ENCODE measurements at places on chromosomes 7 and 10. TPM values are rescaled to one million over a fixed set of nuclear protein-coding genes. Genes with fewer than 3 reads are reported as not detected.

DNA sequence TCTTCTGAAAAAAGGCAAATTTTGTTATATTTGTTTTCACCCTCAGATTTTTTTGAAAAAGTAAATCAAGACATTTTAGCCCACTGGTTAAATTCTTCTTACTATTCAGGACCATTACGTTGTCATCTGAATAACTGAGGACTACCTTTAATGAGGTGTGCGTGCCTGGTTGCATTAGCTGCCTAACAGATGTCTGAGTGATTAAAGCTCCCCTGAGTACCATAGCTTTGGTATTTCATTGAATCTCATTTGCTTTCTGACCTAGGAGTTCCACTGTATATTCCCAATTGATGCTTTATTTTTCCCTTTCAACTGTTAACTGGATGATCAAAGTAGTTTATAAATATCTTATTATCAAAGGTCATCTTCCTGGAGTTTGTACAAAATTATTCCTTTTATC lies 410.0 kb upstream of the SEMA3D start:
- no peak overlapping the region for H3K27ac ChIP-seq
- H3K4me1 ChIP-seq = no peaks in the 10 kb centered on the region
- no peak for DNase-seq
- H3K27me3 ChIP-seq = no peaks in the 10 kb centered on the region
- no peaks in the 10 kb centered on the region for H3K36me3 ChIP-seq

DNA sequence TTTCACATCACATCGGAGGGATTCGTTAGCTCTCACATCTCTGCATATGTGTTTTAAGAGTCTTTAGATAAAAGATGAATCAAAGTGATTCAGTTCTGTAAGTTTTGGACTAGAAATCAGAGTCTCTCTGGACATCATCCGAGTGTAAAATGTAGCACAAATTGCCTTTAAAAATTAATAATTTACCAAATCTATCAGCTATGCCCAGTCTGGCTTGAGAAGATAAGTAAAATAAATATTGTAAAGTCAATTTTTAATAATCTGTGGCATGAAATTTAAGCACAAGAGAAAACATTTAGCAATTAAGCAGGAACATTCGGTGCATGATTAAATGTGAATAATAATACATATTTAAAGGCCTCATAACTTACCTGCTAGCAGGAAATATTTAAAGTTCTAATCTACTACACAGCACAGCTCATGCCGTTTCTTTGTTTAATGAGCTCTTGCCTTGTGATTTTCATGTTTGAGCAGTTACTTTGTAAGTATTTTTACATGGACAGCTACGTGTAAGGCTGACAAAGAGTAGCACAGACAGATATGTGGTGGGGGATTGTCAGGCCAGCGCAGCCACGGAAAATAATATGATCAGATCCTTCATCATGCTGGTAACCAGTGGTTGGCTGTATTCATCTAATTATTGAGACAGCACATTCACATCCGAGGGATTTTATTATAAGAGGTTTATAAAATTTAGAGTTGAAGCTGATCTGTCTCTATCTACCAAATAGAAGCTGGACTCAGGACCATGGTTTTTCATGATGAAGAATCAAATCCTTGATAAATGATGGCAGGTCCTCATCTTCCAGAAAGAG lies 317.3 kb downstream of the ADARB2 start:
- H3K36me3 ChIP-seq = no peaks in the 10 kb centered on the region
- no peaks in the 10 kb centered on the region for H3K27me3 ChIP-seq
- DNase-seq = no peak
- no peak overlapping the region for H3K27ac ChIP-seq
- no peaks in the 10 kb centered on the region for H3K4me1 ChIP-seq
- no peak overlapping the region for H3K4me3 ChIP-seq

GRCh38 chr10:99080275-99080945 lies 155.2 kb downstream of the HPSE2 start:
- no peaks in the 10 kb centered on the region for H3K4me1 ChIP-seq
- H3K36me3 ChIP-seq = no peaks in the 10 kb centered on the region
- no peaks in the 10 kb centered on the region for H3K27me3 ChIP-seq
- H3K27ac ChIP-seq = no peak overlapping the region
- DNase-seq = no peak

GRCh38 chr10:98272656-98273055 lies 4.7 kb upstream of the LOXL4 start:
- H3K36me3 ChIP-seq = no peaks in the 10 kb centered on the region
- H3K27me3 ChIP-seq = peaks cover 9% of the 10 kb centered on the region
- peaks cover 18% of the 10 kb centered on the region for H3K4me1 ChIP-seq
- no peak overlapping the region for H3K27ac ChIP-seq
- H3K4me3 ChIP-seq = no peak overlapping the region

DNA sequence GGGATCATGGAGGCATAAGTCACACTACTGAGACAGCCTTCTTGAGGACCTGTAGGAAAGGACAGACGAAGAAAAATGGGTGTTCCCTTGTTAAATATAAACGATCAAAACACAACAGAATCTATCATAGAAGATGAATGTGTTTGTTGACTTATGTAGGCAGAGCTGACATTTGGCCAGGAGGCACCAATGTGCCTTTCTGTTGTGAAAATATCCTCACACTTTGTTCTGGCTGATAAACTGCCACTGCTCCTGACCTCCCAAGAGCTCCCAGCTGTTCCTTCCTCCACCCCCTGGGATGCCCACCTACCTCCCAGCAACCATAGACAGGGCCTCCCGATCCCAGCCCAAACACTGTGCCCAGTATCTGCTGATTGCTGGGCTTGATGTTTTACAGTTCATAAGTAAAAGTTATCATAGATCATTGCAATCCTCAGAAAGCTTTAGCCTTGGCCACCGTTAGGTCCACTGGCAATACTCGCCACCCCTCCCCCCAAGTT lies 116.6 kb downstream of the CTTNBP2 start:
- H3K27ac ChIP-seq = no peak overlapping the region
- H3K4me3 ChIP-seq = no peak overlapping the region
- no peaks in the 10 kb centered on the region for H3K4me1 ChIP-seq
- H3K27me3 ChIP-seq = no peaks in the 10 kb centered on the region
- DNase-seq = no peak
- H3K36me3 ChIP-seq = peaks cover 3% of the 10 kb centered on the region

DNA sequence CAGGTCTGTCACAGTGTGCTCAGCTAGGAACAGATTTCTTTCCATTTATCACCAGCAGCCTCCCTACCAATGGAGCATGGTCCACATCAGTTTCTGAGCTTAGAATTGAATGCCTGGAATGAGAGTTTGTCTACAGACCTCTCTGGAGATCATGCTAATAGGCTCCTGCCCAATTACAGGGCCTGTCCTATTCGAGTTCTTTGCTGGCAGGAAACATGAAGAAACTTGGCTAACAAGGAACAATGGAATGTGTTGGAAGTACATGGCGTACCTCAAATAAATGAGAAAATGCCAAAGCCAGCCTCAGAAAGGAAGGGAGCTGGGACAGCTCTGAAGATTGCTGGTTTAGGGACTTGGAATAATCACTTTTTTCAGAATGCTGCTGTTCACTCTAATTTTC lies 186.0 kb upstream of the AKR1E2 start:
- no peak for DNase-seq
- H3K4me1 ChIP-seq = no peaks in the 10 kb centered on the region
- H3K36me3 ChIP-seq = no peaks in the 10 kb centered on the region
- H3K27ac ChIP-seq = no peak overlapping the region

The TCERG1L gene
- not detected for total RNA-seq

The PAPSS2 gene
- total RNA-seq = 102 TPM

GRCh38 chr10:71995887-71996575 lies 31.8 kb downstream of the CHST3 start:
- no peak overlapping the region for H3K4me3 ChIP-seq
- H3K4me1 ChIP-seq = peaks cover 24% of the 10 kb centered on the region
- no peaks in the 10 kb centered on the region for H3K27me3 ChIP-seq

The NUPR2 gene
- total RNA-seq = not detected

DNA sequence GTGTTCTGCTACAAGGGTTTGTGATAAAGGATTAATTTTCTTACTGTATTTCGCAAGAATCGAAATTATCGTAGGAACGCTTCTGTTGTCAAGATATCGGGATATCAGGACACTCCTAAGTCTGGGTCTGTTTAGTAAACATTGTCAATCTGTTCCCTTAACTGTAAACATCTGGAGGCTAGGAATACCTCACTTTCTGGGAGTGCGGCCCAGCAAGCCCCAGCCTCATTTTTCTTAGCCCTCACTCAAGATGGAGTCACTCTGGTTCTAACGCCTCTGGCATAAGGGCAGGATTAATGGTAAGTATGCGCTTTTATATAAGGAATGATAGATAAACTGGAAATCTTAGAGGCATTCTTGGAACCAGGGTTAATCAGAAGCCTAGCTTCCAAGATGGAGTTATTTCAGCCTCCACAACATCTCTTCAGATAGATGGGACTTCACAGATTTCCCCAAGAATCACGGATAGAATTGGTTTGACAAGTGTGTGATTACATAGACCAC lies 30.1 kb upstream of the CCL24 start:
- H3K4me1 ChIP-seq = peaks cover 10% of the 10 kb centered on the region
- no peak overlapping the region for H3K4me3 ChIP-seq
- H3K36me3 ChIP-seq = no peaks in the 10 kb centered on the region

The PI4K2A gene
- 26.6 TPM for total RNA-seq

The NUTM2A gene
- 0.51 TPM for total RNA-seq

GRCh38 chr7:74399006-74399405 lies 54.7 kb upstream of the GTF2IRD1 start:
- no peaks in the 10 kb centered on the region for H3K4me1 ChIP-seq
- no peak for DNase-seq
- H3K27me3 ChIP-seq = no peaks in the 10 kb centered on the region
- H3K36me3 ChIP-seq = peaks cover 17% of the 10 kb centered on the region
- no peak overlapping the region for H3K27ac ChIP-seq

The SLC13A4 gene
- 0.50 TPM for total RNA-seq

The ACHE gene
- under 0.01 TPM for total RNA-seq

DNA sequence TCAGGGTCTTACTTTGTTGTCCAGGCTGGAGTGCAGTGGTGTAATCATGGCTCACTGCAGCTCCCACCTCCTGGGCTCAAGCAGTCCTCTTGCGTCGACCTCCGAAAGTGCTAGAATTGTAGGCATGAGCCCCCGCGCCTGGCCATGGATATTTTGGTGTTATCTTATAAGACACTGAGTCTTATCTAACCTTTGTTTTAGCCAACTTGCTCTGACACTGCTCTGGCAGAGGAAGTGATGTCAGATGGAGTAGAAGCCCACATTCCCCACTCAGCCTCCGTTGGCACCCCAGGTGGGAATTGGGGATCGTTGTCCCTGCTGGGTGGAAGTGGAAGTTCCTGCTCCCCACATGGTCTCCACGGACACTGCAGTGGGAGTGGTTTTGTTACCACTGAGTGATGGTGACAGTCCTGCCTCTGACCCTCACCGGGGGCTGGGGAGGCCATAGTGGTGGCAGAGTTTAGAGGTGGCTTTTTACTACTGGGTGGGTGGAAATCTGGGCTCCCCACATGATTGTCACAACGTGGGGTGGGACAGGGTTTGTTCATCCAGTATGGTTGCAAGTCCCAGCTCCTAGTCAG lies 98.9 kb downstream of the ANKRD61 start:
- H3K27me3 ChIP-seq = no peaks in the 10 kb centered on the region
- no peak overlapping the region for H3K4me3 ChIP-seq
- H3K36me3 ChIP-seq = peaks cover 4% of the 10 kb centered on the region
- H3K4me1 ChIP-seq = no peaks in the 10 kb centered on the region

The PTPRZ1 gene
- total RNA-seq = not detected

DNA sequence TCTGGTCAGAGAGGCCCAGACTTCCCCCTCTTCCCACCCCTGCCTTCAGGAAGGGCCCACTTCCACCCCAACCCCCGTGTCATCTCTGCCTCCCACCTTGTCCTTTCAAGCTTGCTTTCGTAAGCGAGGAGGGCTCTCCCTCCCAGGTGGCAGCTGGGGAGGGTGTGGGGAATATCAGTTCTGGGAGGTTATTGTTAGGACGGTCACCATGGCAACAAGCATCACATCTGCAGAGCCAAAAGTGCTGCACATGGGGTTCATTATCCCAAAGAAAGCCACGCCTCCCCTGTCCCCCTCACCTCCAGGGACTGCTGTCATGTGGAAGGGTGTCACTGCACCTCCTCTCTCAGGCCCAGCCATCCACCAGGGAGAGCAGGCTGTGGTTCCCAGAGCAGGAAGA lies 2.6 kb upstream of the CAMK2B start:
- H3K36me3 ChIP-seq = no peaks in the 10 kb centered on the region
- peaks cover 26% of the 10 kb centered on the region for H3K27me3 ChIP-seq
- no peak for DNase-seq
- H3K4me1 ChIP-seq = peaks cover 2% of the 10 kb centered on the region

The ABCB1 gene
- total RNA-seq = 0.77 TPM

- no peak overlapping the region for H3K27ac ChIP-seq
- no peak for DNase-seq
- H3K4me3 ChIP-seq = no peak overlapping the region
These were observed 61.0 kb upstream of the PITRM1 start for GRCh38 chr10:3233486-3233990.

GRCh38 chr10:128087146-128087883 lies 38.9 kb downstream of the MKI67 start:
- no peak overlapping the region for H3K27ac ChIP-seq
- H3K36me3 ChIP-seq = no peaks in the 10 kb centered on the region
- no peak overlapping the region for H3K4me3 ChIP-seq
- no peaks in the 10 kb centered on the region for H3K27me3 ChIP-seq
- no peaks in the 10 kb centered on the region for H3K4me1 ChIP-seq

GRCh38 chr10:85362401-85362800 lies 1004.2 kb downstream of the GRID1 start:
- no peak overlapping the region for H3K4me3 ChIP-seq
- no peak overlapping the region for H3K27ac ChIP-seq
- no peak for DNase-seq
- H3K4me1 ChIP-seq = no peaks in the 10 kb centered on the region
- no peaks in the 10 kb centered on the region for H3K36me3 ChIP-seq
- H3K27me3 ChIP-seq = no peaks in the 10 kb centered on the region

DNA sequence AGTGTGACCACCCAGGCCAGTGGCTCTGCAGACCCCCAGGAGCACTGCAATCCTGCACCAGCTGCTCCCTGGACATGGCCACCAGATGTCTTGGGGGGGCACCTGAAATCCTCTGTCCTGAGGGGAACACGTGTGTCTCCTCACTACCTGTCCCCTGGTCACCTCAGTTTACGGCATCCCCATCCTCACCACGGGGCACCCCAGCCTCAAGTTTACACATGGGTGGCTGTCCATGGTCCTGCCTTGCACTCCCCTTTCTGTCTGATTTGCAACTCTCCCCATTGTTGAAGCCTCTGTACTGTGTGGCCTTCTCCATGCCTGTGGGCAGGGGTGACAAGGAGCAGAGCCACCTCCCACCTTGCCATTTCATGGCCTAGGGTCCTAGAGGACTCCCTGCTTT lies 67.2 kb downstream of the RAMP3 start:
- no peaks in the 10 kb centered on the region for H3K4me1 ChIP-seq
- H3K36me3 ChIP-seq = no peaks in the 10 kb centered on the region
- no peak overlapping the region for H3K4me3 ChIP-seq

DNA sequence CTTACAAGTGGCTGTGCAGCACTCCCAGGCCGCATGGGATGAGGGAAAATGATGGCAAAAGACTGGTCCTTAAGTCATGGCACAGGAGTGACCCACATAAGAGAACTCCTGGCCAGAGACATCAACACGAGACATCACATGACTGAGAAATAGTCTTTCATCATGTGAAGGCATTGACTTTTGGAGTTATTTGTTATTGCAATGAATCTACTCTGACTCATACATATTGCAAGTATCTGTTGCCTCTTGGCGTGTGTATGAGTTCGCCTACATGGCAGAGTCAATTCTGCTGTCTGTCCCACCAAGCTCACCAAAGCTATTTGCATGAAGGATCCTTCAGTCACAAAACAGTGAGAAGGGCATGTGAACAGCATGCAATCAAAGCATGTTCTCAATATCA lies 59.7 kb upstream of the HABP2 start:
- no peaks in the 10 kb centered on the region for H3K4me1 ChIP-seq
- H3K36me3 ChIP-seq = no peaks in the 10 kb centered on the region
- H3K27me3 ChIP-seq = no peaks in the 10 kb centered on the region
- no peak overlapping the region for H3K27ac ChIP-seq

- H3K4me3 ChIP-seq = no peak overlapping the region
- H3K4me1 ChIP-seq = no peaks in the 10 kb centered on the region
- no peak overlapping the region for H3K27ac ChIP-seq
- no peaks in the 10 kb centered on the region for H3K36me3 ChIP-seq
- no peaks in the 10 kb centered on the region for H3K27me3 ChIP-seq
These were observed 139.2 kb upstream of the PRR15 start for GRCh38 chr7:29424295-29424983.

Measured in fibroblast of lung (primary cell).